ENCODE measurements at places on chromosomes 12 and 14.

GRCh38 chr14:53748691-53749090 lies 207.9 kb downstream of the BMP4 start:
- no peak overlapping the region for H3K4me3 ChIP-seq
- no peaks in the 10 kb centered on the region for H3K36me3 ChIP-seq
- DNase-seq, result no peak
- no peaks in the 10 kb centered on the region for H3K27me3 ChIP-seq
- H3K27ac ChIP-seq, result no peak overlapping the region

DNA sequence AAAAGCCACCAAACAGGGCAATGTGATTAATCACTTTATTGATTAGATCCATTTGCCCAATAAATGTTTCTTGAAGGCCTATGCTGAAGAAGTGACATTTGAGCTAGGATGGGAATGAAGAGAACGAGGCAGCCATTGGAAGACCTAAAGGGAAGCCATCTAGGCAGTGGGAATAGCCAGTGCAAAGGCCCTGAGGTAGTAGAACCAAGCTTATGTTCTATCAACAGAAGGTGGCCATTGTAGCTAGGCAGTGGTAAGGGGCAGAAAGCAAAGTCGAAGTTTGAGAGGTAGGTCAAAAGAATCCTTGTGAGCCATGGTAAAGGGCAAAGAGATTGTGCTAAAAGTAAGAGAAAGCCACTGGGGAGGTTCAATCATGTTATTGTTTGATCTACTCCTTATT lies 173.1 kb downstream of the ITPR2 start:
- no peak overlapping the region for H3K27ac ChIP-seq
- H3K27me3 ChIP-seq, result no peaks in the 10 kb centered on the region
- H3K4me3 ChIP-seq, result no peak overlapping the region
- no peaks in the 10 kb centered on the region for H3K4me1 ChIP-seq
- DNase-seq, result no peak
- peaks cover 45% of the 10 kb centered on the region for H3K36me3 ChIP-seq

- no peaks in the 10 kb centered on the region for H3K4me1 ChIP-seq
- no peaks in the 10 kb centered on the region for H3K36me3 ChIP-seq
- no peak for DNase-seq
- H3K27ac ChIP-seq, result no peak overlapping the region
- H3K27me3 ChIP-seq, result no peaks in the 10 kb centered on the region
- H3K4me3 ChIP-seq, result no peak overlapping the region
Measured at GRCh38 chr12:119840582-119840981, 36.5 kb downstream of the CIT start.

- no peaks in the 10 kb centered on the region for H3K36me3 ChIP-seq
- no peak overlapping the region for H3K4me3 ChIP-seq
- DNase-seq, result no peak
- H3K27ac ChIP-seq, result no peak overlapping the region
- no peaks in the 10 kb centered on the region for H3K4me1 ChIP-seq
Measured at GRCh38 chr14:34684578-34684977, 29.8 kb downstream of the CFL2 start.

DNA sequence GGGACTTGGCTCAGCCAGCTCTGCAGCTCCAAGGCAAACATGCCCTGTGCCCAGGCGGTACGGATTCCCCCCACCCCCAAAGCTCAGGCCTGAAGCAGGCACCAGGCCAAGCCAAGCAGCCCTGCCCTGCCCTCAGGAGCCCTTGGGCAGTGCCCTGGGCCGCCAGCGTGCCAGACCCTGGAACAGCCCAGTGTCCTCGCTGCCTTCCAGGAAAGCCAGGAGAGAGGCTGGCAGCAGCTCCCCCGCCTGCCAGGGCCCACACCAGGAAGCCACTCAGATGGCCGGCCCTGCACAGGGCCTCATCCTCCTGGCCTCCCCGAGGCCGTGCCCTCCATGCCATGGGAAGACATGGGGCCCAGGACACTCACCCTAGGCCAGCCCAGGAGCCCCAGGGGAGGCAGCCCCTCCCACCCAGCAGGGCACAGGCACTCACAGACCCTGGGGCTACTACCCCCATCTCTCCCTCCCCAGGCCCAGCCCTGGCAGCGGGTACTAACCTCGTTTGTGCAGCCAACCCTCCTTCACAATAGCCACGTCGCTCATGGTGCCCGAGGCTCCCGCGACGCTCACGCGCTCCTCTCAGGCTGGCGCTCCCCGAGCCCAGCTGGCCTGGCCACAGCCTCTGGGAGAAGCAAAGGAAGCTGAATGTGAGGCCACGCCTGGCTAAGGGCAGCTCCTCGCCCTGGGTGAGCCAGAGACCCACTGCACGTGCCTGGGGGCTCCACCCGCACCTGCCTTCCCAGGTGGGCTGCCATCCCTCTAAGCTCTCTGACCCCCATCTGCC lies 3.3 kb downstream of the AKT1 start:
- no peak overlapping the region for H3K27ac ChIP-seq
- peaks cover 35% of the 10 kb centered on the region for H3K36me3 ChIP-seq
- no peak overlapping the region for H3K4me3 ChIP-seq
- H3K4me1 ChIP-seq, result peaks cover 85% of the 10 kb centered on the region
- no peak for DNase-seq
- H3K27me3 ChIP-seq, result no peaks in the 10 kb centered on the region

Data from suprapubic skin (tissue), 4 donors.